ENCODE measurements at places on chromosomes 6 and 20.

DNA sequence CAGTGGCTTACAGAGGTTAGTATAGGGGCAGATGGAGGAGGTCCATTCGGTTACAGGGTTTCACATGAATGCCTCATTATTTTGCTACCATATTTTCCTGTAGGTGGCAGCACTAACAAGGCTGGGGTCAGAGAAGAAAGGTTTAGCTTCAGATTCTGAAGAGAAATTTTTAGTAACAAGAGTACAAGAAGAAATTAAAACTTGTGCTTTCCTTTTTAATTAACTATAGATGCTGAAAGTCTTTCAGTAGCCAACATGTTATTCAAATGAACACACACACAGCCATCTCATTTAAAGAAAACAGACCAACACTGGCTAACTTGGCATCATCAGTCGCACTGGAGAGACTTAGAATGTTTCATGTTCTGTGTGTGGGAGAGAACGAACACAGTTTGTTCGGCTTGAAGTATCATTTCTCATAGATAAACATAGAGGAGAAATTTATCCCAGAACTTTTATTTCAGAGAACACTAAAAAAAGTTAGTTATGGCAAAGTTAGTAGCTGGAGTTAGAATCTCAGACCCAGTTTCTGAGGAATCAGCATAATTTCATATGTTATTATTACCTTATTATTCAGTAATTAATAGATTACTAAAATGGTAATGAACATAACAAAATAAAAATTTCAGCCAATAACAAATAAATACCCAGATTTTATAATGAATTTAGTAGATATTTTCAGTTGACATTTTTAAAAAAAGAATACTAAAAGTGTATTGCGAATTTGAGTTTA is 314.0 kb upstream of the RSPO3 start:
- peak; percentile 20 for DNase-seq

DNA sequence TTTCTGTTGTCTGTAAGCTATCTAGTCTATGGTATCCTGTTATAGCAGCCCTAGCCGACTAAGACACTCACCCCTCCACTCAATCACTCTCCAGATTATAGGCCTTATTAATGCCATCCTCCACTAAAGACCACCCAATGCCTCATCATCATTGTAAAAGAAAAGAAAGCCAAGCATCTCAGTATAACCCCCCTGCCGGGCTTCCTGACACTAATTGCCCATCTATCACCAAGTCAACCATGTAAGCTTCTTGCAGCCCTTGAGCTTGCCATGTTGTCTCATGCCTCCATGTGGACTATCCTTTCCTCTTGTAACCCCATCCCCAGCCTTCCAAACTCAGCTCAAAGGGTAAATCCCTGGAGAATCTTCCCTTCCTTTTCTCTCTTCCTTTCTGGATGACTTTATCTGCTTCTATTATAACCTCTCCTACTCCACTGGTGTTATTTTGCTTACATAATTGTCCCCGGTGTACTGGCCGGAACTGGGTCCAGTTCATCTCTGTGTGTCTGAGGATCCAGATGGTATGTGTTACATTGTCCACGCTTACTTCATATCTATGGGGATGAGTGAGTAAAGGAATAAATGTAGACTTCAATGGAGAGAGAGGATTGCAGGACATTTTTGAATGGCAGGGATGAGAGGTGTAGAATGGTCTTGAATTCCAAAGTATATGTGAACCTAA is 202.9 kb upstream of the SOX4 start:
- DNase-seq = no peak

DNA sequence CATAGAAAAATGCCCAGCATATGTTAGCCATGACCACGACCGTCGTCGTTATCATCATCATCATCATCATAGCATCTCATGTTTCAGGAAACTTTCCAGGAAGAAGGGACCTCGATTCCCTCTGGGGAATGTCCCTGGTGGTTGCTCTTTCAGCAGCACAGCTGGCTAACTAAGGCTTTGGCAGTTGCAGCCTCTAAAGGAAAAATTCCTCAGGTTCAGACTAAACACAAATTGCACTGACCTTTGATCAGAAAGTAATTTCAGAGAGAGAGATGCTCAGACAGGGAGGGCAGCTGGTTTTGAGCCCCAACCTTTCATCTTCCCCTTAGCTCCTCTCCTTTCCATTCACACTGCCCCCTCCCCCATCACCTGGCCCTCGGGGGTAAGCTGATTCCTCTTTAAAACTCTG is 5.6 kb upstream of the CFB start:
- no peak for DNase-seq

DNA sequence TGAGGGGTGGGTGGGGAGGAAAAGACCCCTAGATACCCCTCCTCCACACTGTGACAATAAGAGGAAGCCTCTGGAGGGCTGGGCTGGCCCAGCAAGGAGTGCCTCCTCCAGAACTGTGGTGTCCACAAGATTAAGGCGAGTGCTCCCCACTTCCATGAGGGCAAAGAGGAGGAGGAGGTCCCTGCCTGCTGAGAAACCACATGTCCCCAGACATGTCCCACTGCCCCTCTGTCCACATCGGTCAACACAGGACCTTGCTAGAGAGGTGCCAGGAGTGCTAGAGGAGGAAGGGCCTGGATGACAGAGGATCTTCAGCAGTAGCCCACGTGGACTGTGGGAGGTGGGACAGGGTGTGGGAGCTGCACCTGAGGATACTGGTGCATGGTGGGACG is 3.1 kb downstream of the RAET1G start:
- no peak for DNase-seq

DNA sequence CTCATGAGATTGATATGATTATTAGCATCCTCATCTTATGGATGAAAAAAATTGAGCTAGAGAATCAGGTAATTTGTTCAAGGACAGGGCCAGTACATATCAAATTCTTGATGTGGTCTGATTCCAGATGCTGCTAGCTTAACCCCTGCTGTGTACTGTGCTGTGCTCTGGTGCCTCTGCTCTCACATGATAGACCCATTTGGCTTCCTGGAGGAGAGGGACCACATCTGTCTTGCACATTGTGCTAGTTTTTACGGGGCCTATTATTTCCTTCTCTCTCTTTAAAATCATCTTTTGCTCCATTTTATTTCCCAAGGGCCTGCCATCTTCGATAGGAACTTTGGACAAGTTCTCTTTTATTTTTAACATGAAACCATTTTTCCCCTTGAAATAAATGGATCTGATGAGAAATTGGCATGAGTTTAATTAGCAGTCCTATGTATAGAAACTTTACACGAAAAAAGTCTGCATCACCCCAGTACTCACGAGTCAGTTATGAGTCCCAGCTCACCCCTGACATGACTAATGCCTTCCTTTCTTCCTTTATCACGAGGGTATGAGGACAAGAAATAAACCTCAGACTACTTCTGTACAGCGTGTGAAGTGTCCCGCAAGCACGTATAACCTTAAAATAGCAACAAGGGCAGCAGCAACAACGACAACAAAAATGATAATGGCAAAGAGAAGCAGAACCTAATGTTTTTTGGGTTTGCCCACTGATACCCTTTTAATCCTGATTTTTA is 26.5 kb downstream of the CD109 start:
- DNase-seq = peak; percentile 65

GRCh38 chr6:92684386-92684785 is 735.0 kb downstream of the EPHA7 start:
- no peak for DNase-seq

- DNase-seq = no peak
Observed at GRCh38 chr6:21777846-21778245, 184.3 kb downstream of the SOX4 start.

- no peak for DNase-seq
Observed at GRCh38 chr6:130158056-130158455, 64.7 kb downstream of the SAMD3 start.

- DNase-seq = peak; percentile 66
Observed at GRCh38 chr20:44714701-44715498, at the start of gene CCN5. Gene CCN5, plus strand, starts transcription at chr20:44715369. Its CDS starts 22 bp downstream, at chr20:44715391.

GRCh38 chr6:163985710-163986109 is 571.2 kb downstream of the QKI start:
- DNase-seq = no peak

- DNase-seq = no peak
Observed at GRCh38 chr6:129695373-129696027, 14.5 kb downstream of the ARHGAP18 start.

GRCh38 chr6:75143191-75143590 is 62.7 kb downstream of the COL12A1 start:
- DNase-seq = no peak

DNA sequence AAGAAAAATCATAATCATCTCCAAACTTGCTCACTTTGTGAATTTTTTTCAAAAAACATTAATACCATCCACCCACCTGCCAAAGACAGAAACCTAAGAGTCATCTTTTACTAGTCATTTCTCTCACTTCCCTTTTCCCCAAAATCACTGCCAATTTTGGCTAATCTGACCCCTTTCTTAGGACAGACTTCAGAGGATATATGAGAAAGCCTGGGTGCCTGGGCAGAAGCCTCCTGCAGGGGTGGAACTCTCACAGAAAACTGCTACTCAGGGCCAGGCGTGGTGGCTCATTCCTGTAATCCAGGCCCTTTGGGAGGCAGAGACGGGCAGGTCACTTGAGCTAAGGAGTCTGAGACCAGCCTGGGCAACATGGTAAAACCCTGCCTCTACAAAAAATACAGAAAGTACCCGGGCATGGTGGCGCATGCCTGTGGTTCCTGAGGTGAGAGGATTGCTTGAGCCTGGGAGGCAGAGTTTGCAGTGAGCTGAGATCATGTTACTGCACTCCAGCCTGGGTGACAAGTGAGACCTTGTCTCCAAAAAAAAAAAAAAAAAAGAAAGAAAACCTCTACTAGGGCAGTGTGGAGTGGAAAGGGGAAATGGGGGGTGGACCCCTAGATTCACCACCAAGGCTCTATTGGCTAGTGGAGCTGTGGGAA is 3.8 kb downstream of the DEK start:
- DNase-seq = peak; percentile 84

DNA sequence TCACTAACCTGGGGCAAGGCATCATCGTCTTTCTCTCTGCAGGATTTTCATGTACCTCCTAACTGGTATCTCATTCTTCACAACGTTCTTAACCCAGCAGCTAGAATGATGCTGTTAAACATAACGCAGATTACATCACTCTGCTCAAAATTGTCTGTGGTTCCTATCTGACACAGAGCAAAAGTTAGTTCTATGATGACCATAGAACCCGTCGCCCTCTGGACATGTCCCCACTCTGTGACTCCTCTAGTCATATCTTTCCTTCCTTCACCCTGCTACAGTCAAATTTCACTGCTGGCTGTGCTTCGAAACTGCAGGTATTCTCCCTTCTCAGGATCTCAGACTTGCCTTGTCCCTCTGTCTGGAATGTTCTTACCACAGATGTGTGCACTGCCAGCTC is 87.4 kb upstream of the TPD52L1 start:
- DNase-seq = no peak

- DNase-seq = peak; percentile 31
Observed at GRCh38 chr6:150775415-150776203, 89.9 kb upstream of the MTHFD1L start.

GRCh38 chr6:85078058-85078457 is 313.7 kb upstream of the TBX18 start:
- no peak for DNase-seq

DNA sequence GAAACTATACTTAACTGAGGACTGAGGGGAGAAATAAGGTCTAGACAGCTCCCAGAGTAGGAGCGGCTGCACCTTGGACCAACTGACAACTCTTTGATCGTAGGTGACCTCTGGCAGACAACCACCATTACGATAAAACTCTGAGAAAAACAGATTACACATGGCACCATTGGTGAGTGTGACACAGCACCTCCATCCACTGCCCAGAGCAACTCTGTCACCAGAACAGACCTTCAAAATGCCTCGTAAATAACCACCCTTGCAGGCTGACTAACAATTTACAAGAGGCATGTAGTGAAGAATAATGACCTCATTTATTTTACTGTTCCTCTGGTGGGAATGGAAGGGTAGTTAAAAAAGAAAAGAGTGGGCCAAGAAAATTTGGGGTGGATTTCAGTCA is 64.2 kb downstream of the F13A1 start:
- no peak for DNase-seq

- no peak for DNase-seq
Observed at GRCh38 chr6:157380458-157380778, 572 bp upstream of the ZDHHC14 start.

GRCh38 chr6:134379076-134379475 is 61.2 kb upstream of the SGK1 start:
- DNase-seq = no peak

DNA sequence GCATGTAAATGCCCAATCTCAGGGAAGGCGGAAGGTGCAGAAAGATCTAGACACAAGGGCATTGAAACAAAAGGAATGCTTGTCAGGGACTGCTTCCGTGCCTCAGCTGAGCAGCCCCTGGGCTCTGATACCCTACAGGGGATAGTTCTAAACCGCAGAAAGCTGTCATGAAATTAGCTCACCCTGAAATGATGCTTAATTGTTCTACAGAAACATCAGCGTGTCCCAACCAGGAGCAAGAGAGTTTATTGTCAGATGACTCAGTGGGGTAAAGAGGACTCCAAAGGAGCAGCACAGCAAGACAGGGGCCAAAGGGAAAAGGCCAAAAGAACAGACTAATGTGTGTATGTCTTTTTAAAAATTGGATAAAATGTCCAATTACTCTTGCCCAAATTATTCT is 258.4 kb upstream of the JARID2 start:
- DNase-seq = no peak

DNA sequence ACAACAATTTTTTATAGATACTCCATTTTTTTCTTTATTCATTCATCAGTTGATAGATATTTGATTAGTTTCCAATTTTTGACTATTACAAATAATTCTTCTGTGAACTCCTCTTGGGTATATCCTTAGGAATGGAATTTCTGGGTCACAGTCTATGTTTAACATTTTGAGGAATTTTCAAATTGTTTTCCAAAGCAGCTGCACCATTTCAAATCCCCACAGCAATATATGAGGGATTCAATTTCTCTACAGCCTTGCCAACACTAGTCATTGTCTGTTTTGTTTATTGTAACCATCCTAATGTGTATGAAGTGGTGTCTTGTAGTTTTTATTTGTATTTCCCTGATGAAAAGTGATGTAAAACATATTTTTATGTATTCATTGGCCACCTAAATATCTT is 320.3 kb upstream of the DEFB112 start:
- DNase-seq = no peak

DNA sequence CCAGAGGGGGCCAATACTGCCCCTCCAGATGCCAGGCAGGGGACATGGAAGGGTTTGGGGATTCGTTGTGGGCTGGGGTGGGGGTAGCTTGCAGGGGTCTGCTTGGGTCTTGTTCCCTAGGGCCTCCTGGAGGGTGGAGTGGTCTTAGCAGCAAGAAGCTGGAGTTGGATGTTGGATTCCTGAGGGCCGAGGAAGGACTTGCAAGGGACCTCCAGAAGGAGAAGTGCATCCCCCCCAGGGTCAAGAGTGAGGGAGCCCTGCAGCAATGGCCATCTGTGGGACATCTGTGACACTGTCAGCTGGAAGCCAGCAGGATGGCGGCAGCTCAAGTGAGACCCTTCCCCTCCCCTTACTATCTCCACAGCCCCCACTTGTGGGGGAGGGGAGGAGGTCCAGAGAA is 25.4 kb upstream of the CCN5 start:
- DNase-seq = no peak
